ENCODE measurements at places on chromosomes 11 and 22. TPM values are rescaled to one million over a fixed set of nuclear protein-coding genes. Genes with fewer than 3 reads are reported as not detected.

GATD1 gene
- total RNA-seq, result 60.2 TPM

CCDC188 gene
- total RNA-seq, result 1.5 TPM

- DNase-seq, result no peak
Observed at GRCh38 chr22:27794226-27794625, 7.3 kb downstream of the MN1 start.

- DNase-seq, result peak; percentile 81
Observed at GRCh38 chr11:58192229-58192628, 3.4 kb downstream of the OR9Q2 start.

- peak; percentile 21 for DNase-seq
Observed at GRCh38 chr11:3121931-3122774, 43.0 kb downstream of the OSBPL5 start.

- no peak for DNase-seq
Observed at GRCh38 chr22:26377170-26377830, 51.8 kb upstream of the ASPHD2 start.

ATP6V1E1 gene
- total RNA-seq, result 102 TPM
